ENCODE measurements at places on chromosomes 16 and 17. TPM values are rescaled to one million over a fixed set of nuclear protein-coding genes. Genes with fewer than 3 reads are reported as not detected.

The MILR1 gene
- total RNA-seq, result 1.6 TPM

The MT4 gene
- not detected for total RNA-seq

The ZNHIT3 gene
- total RNA-seq, result 80.7 TPM

The KRTAP4-6 gene
- not detected for total RNA-seq

The OVCA2 gene
- total RNA-seq, result 77.5 TPM

The CDK5R1 gene
- 4.2 TPM for total RNA-seq

The HOXB5 gene
- 2.7 TPM for total RNA-seq

The CD300A gene
- not detected for total RNA-seq

The GNGT2 gene
- total RNA-seq, result 1.5 TPM

The KRT31 gene
- total RNA-seq, result not detected

The TEX19 gene
- 0.41 TPM for total RNA-seq

The LRRC46 gene
- 4.0 TPM for total RNA-seq

The HS3ST3A1 gene
- total RNA-seq, result not detected

The COX6A2 gene
- total RNA-seq, result not detected

The NSF gene
- total RNA-seq, result 20.0 TPM

The PIK3R5 gene
- total RNA-seq, result 0.04 TPM

The SHCBP1 gene
- total RNA-seq, result 39.6 TPM

The ITGAL gene
- total RNA-seq, result 0.20 TPM

Measured in A549 treated with ZK216348 at 1 μM for 4 hours (cell line).